Thymus (tissue), 14 donors: ENCODE measurements at places on chromosomes 16 and 17. TPM values are rescaled to one million over a fixed set of nuclear protein-coding genes. Genes with fewer than 3 reads are reported as not detected.

GRCh38 chr17:48335858-48336500 is 94.0 kb downstream of the SKAP1 start:
- DNase-seq, result peak; percentile 67
- no peak overlapping the region for H3K4me3 ChIP-seq
- no peaks in the 10 kb centered on the region for H3K4me1 ChIP-seq
- H3K27me3 ChIP-seq, result no peaks in the 10 kb centered on the region
- H3K27ac ChIP-seq, result no peak overlapping the region
- H3K36me3 ChIP-seq, result no peaks in the 10 kb centered on the region

GRCh38 chr16:87489434-87490045 is 3.3 kb downstream of the ZCCHC14 start:
- H3K27ac ChIP-seq, result no peak overlapping the region
- peaks cover 20% of the 10 kb centered on the region for H3K4me1 ChIP-seq
- no peaks in the 10 kb centered on the region for H3K36me3 ChIP-seq

- no peak overlapping the region for H3K27ac ChIP-seq
- no peak overlapping the region for H3K4me3 ChIP-seq
- H3K4me1 ChIP-seq, result no peaks in the 10 kb centered on the region
- DNase-seq, result no peak
- H3K36me3 ChIP-seq, result no peaks in the 10 kb centered on the region
These were observed 10.4 kb upstream of the RUNDC3A start for GRCh38 chr17:44297975-44298374.

Gene GAST
- total RNA-seq, result 5.0 TPM

Gene AANAT
- total RNA-seq, result not detected

DNA sequence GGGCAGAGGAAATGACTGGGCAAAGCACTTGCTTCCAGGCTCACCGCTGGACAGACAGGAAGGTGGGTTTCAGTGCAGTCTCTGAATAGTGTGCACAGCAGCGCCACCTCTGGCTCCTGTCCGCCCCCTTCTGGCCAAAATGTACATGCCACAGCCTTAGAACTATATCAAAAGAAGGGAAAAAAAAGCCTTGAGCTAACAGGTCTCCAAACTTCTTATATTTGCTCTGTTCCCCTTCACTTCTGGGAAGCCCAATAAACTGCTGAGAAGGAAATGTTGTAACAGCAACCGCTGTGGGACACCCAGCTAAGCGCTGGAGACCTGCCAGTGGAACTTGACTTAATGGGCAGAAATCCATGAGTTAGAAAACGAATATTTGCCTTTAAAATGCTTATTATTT is 17.5 kb downstream of the COG7 start:
- no peaks in the 10 kb centered on the region for H3K27me3 ChIP-seq
- H3K27ac ChIP-seq, result no peak overlapping the region
- H3K36me3 ChIP-seq, result peaks cover 18% of the 10 kb centered on the region
- no peaks in the 10 kb centered on the region for H3K4me1 ChIP-seq

- no peak overlapping the region for H3K4me3 ChIP-seq
- H3K27me3 ChIP-seq, result no peaks in the 10 kb centered on the region
- no peak for DNase-seq
- no peak overlapping the region for H3K27ac ChIP-seq
- no peaks in the 10 kb centered on the region for H3K4me1 ChIP-seq
These were observed 39.3 kb downstream of the MEAK7 start for GRCh38 chr16:84465154-84465553.

DNA sequence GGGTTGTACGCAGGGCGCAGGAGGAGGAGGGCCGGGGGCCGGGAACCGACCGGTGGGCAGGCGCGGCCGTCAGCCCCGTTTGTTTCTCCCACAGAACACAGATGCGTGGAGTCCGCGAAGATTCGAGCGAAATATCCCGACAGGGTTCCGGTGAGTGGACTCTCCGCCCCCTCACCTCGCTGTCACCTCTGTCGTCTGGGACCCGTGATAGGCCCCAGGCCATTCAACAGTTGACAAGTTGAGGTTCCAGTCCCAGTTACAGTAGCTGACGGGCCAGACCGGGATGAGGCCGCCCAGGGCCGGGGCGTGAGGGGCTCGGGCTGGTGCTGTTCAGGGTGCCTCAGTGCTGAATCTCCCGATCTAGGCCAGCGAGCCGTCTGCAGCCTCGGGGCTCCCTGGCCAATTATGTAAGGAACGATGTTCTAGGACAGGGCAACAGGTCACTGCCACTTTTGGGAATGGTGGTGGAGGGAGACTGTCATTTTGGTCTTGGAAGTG is 628 bp downstream of the GABARAPL2 start:
- no peak overlapping the region for H3K27ac ChIP-seq
- peaks cover 9% of the 10 kb centered on the region for H3K4me1 ChIP-seq
- DNase-seq, result no peak
- peak overlapping the region; percentile 81 for H3K4me3 ChIP-seq
- H3K36me3 ChIP-seq, result peaks cover 39% of the 10 kb centered on the region

Gene C17orf78
- not detected for total RNA-seq

Gene BCL6B
- total RNA-seq, result 3.4 TPM

- peaks cover 54% of the 10 kb centered on the region for H3K36me3 ChIP-seq
- peaks cover 28% of the 10 kb centered on the region for H3K4me1 ChIP-seq
- no peak for DNase-seq
- H3K27me3 ChIP-seq, result no peaks in the 10 kb centered on the region
- H3K27ac ChIP-seq, result no peak overlapping the region
These were observed 2.6 kb downstream of the SNX20 start for GRCh38 chr16:50678531-50678930.

- no peaks in the 10 kb centered on the region for H3K27me3 ChIP-seq
- no peak overlapping the region for H3K4me3 ChIP-seq
- DNase-seq, result no peak
These were observed 34.0 kb upstream of the NLK start for GRCh38 chr17:28008513-28008912.

Gene OR2C1
- 0.14 TPM for total RNA-seq

DNA sequence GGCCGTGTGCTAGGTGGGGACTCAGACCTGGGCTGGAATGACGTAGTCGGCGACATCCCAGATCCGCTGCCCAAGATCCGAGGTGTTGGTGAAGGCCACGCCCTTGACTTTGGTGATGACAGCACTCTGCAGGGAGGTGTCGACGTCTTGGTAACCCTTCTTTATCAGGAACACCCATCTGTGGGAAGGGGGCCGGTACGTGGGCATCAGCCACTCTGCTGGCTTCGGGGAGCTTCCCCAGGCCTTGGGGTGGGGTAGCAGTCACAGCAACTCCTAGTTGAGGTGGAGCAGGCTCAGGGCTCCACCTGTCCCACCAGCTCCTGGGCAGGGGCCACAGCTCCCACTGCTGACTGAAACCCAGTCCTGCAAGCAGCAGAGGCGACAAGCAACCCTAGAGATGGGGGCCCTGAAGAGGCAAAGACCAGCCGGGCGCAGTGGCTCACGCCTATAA is 4.3 kb downstream of the P2RX5 start:
- H3K4me3 ChIP-seq, result peak overlapping the region; percentile 64
- H3K27me3 ChIP-seq, result no peaks in the 10 kb centered on the region
- peak overlapping the region; percentile 31 for H3K27ac ChIP-seq
- DNase-seq, result no peak

GRCh38 chr16:84055366-84055765 is 12.8 kb upstream of the SLC38A8 start:
- H3K36me3 ChIP-seq, result peaks cover 65% of the 10 kb centered on the region
- H3K27me3 ChIP-seq, result no peaks in the 10 kb centered on the region
- H3K4me1 ChIP-seq, result no peaks in the 10 kb centered on the region

DNA sequence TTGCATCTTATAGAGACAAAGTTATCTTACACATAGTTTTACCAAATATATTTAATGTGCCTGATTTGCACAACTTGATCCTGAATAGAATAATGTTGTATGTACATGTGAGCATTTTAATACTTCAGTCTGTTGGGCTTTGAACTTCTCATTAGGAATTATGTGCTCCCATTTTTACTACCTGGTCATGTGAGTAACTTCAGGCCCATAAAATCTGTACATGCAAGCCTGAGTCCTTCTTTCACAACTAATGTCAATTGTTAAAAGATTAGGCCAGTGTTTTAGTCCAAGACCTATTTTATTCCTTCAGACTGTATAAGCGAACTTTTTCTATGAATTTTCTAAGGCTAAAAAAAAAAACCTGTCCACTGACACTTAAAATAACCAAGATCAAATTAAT is 715.4 kb downstream of the CDH8 start:
- H3K4me3 ChIP-seq, result no peak overlapping the region
- H3K27ac ChIP-seq, result no peak overlapping the region
- no peaks in the 10 kb centered on the region for H3K27me3 ChIP-seq

Gene NRN1L
- 0.28 TPM for total RNA-seq
